Spinal cord (tissue), 10 donors: ENCODE measurements at places on chromosomes 5 and 9. TPM values are rescaled to one million over a fixed set of nuclear protein-coding genes. Genes with fewer than 3 reads are reported as not detected.

- H3K4me3 ChIP-seq: no peak overlapping the region
- H3K27ac ChIP-seq: no peak overlapping the region
- H3K36me3 ChIP-seq: peaks cover 41% of the 10 kb centered on the region
- no peak for DNase-seq
Observed at GRCh38 chr9:133707065-133707762, 30.9 kb downstream of the SARDH start.

GRCh38 chr5:55866485-55866884 is 15.3 kb downstream of the IL31RA start:
- H3K36me3 ChIP-seq: no peaks in the 10 kb centered on the region
- no peak overlapping the region for H3K4me3 ChIP-seq
- no peaks in the 10 kb centered on the region for H3K4me1 ChIP-seq
- no peak for DNase-seq

GRCh38 chr5:37111426-37112382 is 137.5 kb downstream of the CPLANE1 start:
- H3K36me3 ChIP-seq: peaks cover 28% of the 10 kb centered on the region
- H3K27me3 ChIP-seq: no peaks in the 10 kb centered on the region
- no peak overlapping the region for H3K27ac ChIP-seq
- H3K4me3 ChIP-seq: no peak overlapping the region

DNA sequence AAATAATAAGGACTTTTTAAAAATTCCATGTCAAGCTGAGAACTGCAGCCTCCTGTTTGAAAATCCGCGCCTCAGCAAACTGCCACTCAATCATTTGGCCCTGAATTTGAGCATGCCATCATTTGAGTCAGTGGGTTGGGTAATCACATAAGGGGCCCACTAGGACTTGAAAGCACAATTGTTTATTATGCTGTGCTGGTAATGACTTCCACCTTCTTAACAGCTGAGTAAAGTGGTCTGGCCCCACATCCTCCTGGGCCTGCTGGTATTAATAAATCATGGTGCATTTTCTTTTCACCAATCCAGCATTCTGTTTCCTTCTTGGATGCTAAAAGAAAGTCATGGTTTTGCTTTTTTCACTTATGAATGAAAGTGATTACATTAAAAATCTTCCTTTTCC is 103.0 kb upstream of the CTSL start:
- peaks cover 12% of the 10 kb centered on the region for H3K36me3 ChIP-seq
- no peak for DNase-seq
- peaks cover 46% of the 10 kb centered on the region for H3K4me1 ChIP-seq
- H3K27ac ChIP-seq: no peak overlapping the region

- no peak overlapping the region for H3K27ac ChIP-seq
- H3K4me1 ChIP-seq: peaks cover 11% of the 10 kb centered on the region
- DNase-seq: no peak
- no peaks in the 10 kb centered on the region for H3K27me3 ChIP-seq
- no peaks in the 10 kb centered on the region for H3K36me3 ChIP-seq
Observed at GRCh38 chr5:71587766-71588532, 809 bp downstream of the MCCC2 start.

GRCh38 chr9:2417730-2418129 is 203.9 kb upstream of the VLDLR start:
- no peak for DNase-seq
- H3K27ac ChIP-seq: no peak overlapping the region
- no peaks in the 10 kb centered on the region for H3K27me3 ChIP-seq
- H3K4me3 ChIP-seq: no peak overlapping the region
- peaks cover 11% of the 10 kb centered on the region for H3K4me1 ChIP-seq
- H3K36me3 ChIP-seq: no peaks in the 10 kb centered on the region

DNA sequence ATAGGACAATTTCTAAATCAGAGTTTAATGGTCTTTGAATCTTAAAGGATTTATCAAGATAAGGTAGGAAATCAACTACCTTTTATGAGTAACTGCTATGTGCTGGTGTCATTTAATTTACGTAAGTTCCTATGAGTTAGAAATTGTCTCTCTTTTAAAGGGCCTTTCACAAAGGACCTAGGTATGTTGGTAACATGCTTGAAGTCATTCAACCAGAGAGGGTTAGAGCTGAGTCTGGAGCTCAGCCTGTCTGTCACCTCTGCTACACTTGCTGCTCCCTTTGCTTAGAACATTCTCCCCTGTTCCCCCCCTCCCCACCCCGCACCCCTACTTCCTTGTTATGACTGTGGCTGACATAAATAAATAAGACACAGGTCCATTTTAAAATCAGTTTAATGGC is 190.3 kb upstream of the SEMA6A start:
- no peaks in the 10 kb centered on the region for H3K27me3 ChIP-seq
- peaks cover 1% of the 10 kb centered on the region for H3K4me1 ChIP-seq
- H3K4me3 ChIP-seq: no peak overlapping the region

- no peaks in the 10 kb centered on the region for H3K27me3 ChIP-seq
- DNase-seq: no peak
- no peaks in the 10 kb centered on the region for H3K36me3 ChIP-seq
- H3K27ac ChIP-seq: no peak overlapping the region
- H3K4me3 ChIP-seq: no peak overlapping the region
- no peaks in the 10 kb centered on the region for H3K4me1 ChIP-seq
Observed at GRCh38 chr5:124951661-124952060, 205.2 kb upstream of the ZNF608 start.

GRCh38 chr5:149299451-149300054 is 27.9 kb downstream of the AFAP1L1 start:
- no peak overlapping the region for H3K4me3 ChIP-seq
- H3K27ac ChIP-seq: peak overlapping the region; percentile 36

The HAND1 gene
- not detected for polyA plus RNA-seq

GRCh38 chr5:172866378-172866777 is 32.3 kb downstream of the ERGIC1 start:
- no peak overlapping the region for H3K4me3 ChIP-seq
- no peak overlapping the region for H3K27ac ChIP-seq
- H3K27me3 ChIP-seq: no peaks in the 10 kb centered on the region

DNA sequence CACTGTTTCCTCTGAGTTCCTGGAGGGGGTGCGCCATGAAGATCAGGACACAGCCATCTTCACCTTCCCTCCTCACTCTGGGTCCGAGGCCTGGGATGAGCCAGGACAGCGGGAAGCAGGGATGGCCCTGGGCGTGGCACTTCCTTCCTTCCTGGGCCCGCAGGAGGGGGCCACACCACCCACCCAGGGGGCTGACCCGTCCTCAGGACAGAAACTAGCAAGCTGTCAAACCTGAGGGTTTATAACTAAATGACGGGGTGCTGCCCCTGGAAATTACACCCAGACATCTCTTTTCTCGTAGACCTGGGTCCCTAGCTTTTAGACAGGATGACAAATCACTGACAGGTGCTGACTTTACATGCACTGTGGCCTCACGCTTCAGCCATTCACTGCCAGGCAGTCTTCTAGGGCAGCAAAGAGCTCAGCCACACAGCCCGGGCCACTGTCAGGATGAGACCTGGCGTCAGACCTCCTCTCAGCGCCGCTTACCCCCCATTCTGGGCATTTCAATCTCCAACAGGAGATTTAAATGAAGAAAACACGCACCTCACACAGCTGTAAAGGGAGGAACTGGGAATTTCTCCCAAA is 8.1 kb downstream of the FCN2 start:
- no peak overlapping the region for H3K27ac ChIP-seq
- H3K4me3 ChIP-seq: no peak overlapping the region
- DNase-seq: no peak
- H3K36me3 ChIP-seq: no peaks in the 10 kb centered on the region
- H3K4me1 ChIP-seq: no peaks in the 10 kb centered on the region
- no peaks in the 10 kb centered on the region for H3K27me3 ChIP-seq

The GRM6 gene
- polyA plus RNA-seq: 3.7 TPM

GRCh38 chr9:34256987-34257585 is 72.0 kb downstream of the KIF24 start:
- H3K4me3 ChIP-seq: no peak overlapping the region
- no peaks in the 10 kb centered on the region for H3K27me3 ChIP-seq
- H3K36me3 ChIP-seq: peaks cover 45% of the 10 kb centered on the region

GRCh38 chr5:54519509-54519876 is 1.9 kb downstream of the SNX18 start:
- H3K27me3 ChIP-seq: no peaks in the 10 kb centered on the region
- peak overlapping the region; percentile 75 for H3K27ac ChIP-seq
- peak overlapping the region; percentile 59 for H3K4me3 ChIP-seq
- H3K4me1 ChIP-seq: peaks cover 27% of the 10 kb centered on the region
- DNase-seq: no peak
- peaks cover 11% of the 10 kb centered on the region for H3K36me3 ChIP-seq

DNA sequence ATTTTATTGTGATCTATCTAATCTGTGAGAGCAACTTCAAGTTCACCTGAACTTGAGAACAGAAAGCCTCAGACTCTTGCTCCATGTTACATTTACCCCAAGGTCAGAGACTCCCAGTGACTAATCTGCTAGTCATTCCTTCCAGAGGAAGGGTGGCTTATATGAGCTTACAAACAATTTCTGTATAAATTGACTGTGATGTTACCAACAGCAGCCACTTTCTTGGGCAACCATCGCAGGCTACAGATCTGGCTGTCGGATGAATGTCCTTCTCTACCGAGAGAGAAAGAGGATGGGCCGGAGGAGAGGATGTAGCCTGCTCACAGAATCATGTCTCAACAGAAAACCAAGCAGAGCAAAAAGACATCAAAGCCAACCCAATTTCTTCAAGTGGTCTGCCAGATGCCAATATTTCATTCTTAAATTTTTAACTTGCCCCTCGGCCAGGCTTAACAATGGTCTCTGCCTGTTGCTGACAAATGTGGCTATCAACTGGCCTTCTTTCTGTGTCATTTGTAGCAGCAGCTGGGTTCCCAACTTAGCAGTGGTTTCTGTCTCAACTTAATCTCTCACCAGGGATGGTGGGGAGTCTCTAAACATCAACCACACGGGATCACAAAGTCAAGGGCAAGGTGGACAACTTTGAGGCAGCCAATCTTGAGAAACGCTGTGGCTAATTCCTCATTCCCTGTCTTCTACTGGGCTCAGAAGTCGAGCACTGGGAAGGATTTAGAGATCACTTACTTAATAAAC is 81.3 kb downstream of the RAPGEF1 start:
- DNase-seq: no peak
- H3K27me3 ChIP-seq: no peaks in the 10 kb centered on the region
- peaks cover 35% of the 10 kb centered on the region for H3K4me1 ChIP-seq
- no peaks in the 10 kb centered on the region for H3K36me3 ChIP-seq
- peak overlapping the region; percentile 25 for H3K27ac ChIP-seq
- H3K4me3 ChIP-seq: no peak overlapping the region

DNA sequence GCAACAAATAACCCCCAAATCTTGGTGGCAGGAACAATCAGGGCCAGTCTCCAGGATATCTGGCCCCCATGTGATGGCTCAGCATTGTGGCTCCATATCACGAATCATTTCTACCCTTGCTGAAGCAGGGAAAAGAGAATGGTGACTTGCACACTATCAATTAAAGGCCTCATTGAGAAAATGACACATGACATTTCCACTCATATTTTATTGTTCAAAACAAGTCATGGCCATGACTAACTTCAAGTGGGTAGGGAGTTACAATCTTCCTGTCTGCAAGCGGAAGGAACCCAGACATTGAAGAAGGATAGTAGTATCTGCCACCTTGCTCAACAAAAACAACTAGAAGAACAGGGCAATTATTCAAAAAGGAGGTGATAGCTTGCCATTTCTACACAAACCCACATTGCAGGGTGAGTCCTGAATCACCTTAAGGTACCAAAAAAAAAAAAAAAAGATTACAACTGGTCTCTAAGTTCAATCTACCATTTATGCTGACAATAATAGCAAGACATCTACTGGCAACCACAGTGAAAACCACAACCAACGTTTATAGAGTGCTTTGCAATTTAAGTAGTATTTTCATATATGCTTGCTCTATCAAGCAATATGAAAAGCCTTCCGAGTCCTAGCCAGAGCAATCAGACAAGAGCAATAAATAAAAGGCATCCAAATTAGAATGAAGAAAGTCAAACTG is 186.7 kb upstream of the DAPK1 start:
- no peaks in the 10 kb centered on the region for H3K4me1 ChIP-seq
- H3K36me3 ChIP-seq: no peaks in the 10 kb centered on the region
- no peaks in the 10 kb centered on the region for H3K27me3 ChIP-seq
- no peak for DNase-seq

DNA sequence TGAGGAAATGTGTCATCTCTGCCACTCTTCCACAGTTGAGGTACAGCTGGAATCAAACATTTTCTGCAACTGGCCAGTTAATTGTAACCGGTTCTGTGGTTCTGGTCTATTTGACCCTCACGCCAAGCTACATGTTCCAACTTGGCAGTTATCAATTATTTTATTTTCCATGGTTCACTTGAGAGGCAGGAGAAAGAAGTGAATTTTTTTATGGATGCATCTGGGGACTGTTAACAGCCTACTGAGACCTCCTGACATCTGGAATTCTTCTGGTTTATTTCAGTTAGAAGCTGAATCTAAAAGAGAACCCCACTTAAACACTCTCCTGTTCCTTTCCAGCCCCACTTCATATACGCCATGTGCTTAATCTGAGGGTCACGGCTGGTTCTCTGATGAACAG is 372.3 kb downstream of the DNAH5 start:
- no peaks in the 10 kb centered on the region for H3K36me3 ChIP-seq
- no peak overlapping the region for H3K4me3 ChIP-seq
- no peak overlapping the region for H3K27ac ChIP-seq
- H3K27me3 ChIP-seq: no peaks in the 10 kb centered on the region

DNA sequence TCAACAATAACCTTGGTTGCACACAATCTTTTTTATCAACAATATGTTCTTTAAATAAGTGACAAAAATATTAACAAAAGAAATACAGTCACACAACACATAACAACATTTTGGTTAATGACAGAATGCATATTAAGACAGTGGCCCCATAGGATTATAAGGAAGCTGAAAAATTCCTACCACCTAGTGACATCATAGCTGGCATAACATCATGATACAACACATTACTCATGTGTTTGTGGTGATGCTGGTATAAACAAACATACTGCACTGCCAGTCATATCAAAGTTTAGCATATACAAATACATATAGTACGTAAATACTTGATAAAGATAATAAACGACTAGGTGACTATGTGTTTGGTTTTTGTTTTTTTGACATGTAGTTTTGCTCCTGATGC is 344.8 kb upstream of the POU5F2 start:
- no peak overlapping the region for H3K27ac ChIP-seq
- no peaks in the 10 kb centered on the region for H3K27me3 ChIP-seq
- H3K4me1 ChIP-seq: no peaks in the 10 kb centered on the region
- no peak for DNase-seq
- no peak overlapping the region for H3K4me3 ChIP-seq
- no peaks in the 10 kb centered on the region for H3K36me3 ChIP-seq

GRCh38 chr5:17185349-17185748 is 32.1 kb upstream of the BASP1 start:
- DNase-seq: no peak
- H3K36me3 ChIP-seq: no peaks in the 10 kb centered on the region
- no peak overlapping the region for H3K4me3 ChIP-seq
- no peaks in the 10 kb centered on the region for H3K27me3 ChIP-seq
- no peaks in the 10 kb centered on the region for H3K4me1 ChIP-seq

The FOXD4L5 gene
- polyA plus RNA-seq: 1.5 TPM
